Gastroesophageal sphincter (tissue), 4 donors: ENCODE measurements at places on chromosomes 2 and 18.

DNA sequence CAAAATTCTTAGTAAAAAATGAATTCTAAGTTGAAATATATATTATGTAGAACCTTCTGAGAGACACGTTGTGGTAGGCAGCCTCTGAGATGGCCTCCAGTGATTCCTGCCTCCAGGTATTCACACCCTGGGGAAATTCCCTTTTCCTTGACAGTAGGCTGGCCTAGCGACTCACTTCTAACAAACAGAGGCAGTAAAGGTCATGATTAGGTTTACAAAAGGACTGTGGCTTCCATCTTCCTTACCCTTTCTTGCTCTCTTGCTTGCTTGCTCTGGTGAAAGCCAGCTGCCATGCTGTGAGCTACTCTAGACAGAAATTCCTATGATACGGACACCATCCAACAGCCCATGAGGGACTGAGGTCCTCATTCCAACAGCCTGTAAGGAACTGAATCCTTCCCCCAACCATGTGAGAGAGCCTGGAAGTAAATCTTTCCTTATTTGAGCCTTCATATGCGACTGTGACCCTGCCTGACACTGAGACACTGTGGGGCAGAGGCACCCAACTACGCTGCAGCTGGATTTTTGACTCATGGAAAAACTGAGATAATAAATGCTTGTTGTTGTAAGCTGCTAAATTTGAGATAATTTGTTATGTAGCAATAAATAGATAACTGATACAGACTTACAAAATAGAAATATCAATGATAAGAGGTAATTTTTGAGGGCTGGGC is 32.7 kb upstream of the SERTAD2 start:
- no peak for ATAC-seq

DNA sequence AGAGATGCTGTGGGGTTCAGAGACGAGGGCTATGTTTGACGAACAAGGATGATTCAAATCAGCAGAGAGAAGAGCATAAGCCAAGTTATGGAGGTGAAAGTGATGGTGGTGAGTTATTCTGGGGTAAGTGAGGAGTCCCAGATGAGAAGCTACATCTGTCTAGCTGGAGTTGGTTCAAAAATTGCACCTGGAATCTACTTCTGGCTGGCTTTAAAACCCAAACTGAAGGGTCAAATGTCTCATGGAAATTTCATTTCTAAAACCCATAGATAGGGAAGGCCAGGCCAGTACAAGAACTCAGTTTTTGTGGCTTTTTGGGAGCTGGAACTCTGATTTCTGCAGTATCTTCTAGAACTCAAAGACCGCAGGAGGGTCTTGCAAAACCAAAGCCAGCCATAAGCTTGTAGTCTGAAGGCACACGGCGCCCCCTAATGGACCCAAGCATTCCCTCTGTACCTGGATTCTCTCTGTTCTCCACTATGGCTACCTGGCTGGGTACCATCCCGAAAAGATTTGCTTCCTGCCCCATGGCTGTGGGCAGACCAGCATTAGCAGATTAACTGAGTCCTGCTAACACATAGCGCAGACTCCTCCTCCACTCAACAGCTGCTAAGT is 229.1 kb upstream of the SLC14A2 start:
- ATAC-seq, result no peak

DNA sequence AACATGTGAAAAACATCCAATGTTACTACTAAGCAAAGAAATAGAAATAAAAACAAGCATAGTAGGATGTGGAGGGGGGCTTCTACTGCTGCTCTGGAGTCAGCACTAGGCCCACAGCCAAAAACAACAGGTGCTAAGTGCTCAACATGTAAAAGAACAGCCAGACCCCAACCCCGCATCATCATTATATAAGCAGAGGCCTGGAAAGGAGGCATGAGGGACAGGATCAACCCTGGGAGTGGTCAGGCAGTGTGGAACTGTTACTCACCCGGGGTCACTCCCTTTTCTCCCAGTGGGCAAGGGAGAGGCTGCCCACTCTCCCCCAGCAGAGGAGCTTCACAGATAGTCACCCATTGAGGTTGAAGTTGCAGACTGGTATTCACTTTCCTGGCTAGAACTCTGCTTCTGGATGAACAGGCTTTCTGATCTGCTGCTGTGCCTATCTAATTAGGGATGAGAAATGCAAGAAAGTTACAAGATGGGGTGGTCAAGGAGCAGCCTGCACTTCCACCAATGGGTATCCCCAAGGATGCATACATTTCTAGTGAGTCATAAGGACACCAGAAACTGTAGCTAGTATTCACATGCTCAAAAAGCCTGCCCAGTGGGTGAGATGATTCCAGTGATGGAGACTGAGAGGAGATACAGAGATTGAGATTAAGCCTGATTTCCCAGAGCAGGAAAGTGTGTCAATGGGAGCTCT is 480.1 kb upstream of the TCF4 start:
- no peak for ATAC-seq

GRCh38 chr2:71595569-71595968 is 142.2 kb downstream of the DYSF start:
- no peak for ATAC-seq

DNA sequence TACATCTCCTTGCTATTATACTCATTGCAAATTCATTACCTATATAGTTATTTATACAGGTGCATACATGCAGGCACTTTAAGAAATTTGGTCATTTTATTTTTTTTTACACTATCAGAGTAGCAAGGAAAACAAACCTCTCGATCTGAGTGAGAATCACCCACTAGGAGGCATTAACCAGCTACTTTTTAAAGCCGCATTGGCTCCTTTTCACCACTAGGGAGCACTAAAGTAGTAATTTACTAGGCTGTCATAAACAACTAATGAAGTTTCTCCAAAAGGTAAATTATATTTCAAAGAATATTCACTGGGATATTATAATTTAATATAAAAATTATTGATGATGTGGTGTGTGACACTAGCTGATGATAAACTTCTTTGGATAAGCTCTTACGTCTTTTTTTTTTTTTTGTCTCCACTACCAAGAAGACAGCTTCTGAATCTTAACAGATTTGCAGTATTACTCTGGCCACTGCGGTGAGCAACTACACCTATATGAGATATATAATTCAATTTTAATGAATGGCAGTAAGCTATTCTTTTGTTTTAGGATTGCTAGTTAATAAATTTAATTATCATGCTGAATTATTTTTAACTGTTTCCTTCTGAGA is 101.9 kb downstream of the NOL4 start:
- ATAC-seq, result peak; percentile 43

DNA sequence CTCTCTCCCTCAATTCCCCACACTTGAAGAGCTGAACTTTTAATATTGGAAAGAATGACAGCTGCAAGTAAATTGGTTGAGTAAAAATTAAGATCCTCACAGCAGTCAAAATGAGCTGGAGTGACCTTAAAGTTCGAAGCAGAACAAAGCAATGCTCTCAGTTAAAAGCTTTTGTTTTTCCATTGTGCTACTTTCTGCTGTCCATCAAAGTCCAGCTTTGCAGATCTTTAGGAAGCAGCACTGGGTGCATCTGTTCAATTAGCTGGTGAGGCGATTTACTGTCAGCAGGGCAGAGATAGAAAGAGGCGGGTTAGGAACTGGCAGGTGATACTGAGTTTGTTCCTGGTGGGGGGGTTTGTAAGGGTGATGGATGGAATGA is 834.8 kb downstream of the CPS1 start:
- no peak for ATAC-seq

- ATAC-seq, result no peak
Observed at GRCh38 chr2:102801858-102802699, 40.2 kb downstream of the TMEM182 start.
